H1 (cell line): ENCODE measurements at places on chromosomes 1 and 21.
A peak's percentile ranks its signal among the peaks of the same experiment; 100 is the strongest.

DNA sequence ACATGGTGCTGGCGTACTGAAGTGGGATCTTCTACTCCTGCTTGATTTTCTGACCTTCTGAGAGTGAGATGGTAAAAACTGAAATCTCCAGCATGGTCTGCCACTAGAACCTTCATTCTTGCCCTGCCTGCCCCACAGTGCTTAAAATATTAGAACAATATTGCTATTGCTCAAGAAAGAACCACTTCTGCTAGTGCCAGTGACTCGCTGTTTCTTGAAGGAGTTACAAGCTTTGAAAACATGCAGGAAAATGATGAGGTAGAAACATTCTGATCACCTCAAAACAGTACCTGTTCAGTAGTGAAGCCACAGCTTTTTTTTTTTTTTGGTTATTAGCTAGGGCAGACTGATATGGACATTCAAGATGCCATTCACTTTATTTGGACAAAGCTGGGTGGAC, 95.3 kb downstream of the BACH1 start:
- DNase-seq, result no peak

DNA sequence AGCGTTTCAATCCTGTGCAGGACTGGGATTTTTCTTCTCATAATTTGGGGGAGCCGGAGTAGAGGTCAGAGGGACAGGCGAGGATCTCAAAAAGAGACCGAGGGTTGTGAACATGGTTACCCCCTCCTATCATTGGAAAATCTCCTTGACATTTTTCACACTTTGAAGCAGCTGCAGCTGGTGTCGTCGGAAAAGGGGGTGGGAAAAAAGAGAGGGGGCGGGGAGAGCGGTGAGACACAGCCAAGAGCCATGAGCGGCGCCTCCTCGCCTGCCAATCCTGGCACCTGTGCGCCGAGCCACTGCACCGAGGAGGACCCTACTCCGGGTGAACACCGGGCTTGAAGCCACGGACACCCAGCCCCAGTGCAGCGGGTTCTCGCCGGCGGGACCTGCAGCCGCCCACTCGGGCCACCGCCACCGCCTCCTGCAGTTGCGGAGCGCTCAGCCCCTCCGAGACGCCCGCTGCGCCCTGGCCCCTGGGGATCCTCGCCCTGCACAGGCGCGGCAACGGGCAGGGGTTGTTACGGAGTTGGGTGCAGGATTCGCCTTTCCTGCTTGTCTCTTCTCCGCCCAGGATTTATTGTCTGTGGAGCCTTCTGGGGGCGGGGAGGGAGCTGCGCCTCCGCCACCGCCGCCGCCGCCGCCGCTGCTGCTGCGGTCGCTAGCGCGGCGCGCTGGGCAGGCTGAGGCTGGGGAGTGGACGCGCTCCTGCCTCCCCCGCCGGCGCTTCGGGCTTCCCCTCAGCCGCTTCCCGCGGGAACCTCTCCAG, at the start of gene LRRC7:
Gene LRRC7 (plus strand): TSS at position 271 of the 769 bp plus-strand sequence. CDS start 718 bp downstream, outside the sequence.
- peak; percentile 72 for DNase-seq

DNA sequence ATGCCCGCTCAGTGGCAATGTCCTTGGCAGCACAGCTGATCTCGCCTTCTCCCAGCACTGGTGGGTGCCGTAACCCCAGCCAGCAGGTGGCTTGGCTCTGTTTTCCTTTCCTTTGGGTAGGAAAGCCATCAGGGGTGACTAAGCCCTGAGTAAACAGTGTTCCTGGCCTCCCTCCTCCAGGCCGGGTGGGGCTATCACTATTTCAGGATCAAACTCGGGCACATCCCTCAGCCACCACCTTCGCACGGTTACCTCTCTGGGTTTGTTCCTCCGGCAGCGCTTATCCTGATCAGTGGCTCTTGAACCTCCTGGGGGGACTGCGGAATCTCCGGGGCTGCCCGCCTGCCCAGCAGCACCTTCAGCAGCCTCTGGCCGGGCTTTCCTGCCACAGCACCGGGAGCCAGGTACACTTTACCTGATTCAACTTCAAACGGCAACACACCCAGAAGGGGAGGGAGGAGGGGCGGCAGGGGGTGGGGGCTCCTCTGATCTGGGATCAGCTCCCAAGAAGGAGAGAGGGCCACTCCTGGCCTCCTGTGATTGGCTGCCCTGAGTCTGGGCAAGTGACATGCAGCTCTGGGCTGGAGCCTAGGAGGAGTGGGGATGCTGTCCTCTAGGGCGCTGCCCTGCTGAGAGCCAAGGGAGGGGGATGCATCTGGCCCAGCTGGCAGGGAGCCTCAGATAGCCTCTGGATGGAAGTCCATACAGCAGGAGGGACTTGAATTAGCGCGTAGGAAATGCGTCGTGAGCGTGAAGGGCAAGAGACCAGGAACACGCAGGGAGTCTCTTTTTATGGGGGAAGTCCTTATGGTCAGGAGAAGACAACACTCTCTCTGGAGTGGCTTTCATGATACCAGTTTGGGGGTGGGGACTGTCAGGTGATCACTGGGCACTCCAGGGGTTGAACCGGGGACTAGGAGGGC, at the start of gene ASCL5:
Gene ASCL5 (minus strand): TSS at position 353 of the 923 bp plus-strand sequence. CDS start 11,812 bp downstream, outside the sequence.
- DNase-seq, result peak; percentile 67

GRCh38 chr21:44760376-44760775, 41.2 kb downstream of the UBE2G2 start:
- DNase-seq, result no peak

- DNase-seq, result peak; percentile 3
Observed at GRCh38 chr1:35470977-35471613, 86.1 kb downstream of the KIAA0319L start.

GRCh38 chr1:29223521-29223920, 7.2 kb downstream of the MECR start:
- no peak for DNase-seq

- DNase-seq, result no peak
Observed at GRCh38 chr1:220894025-220894923, 15.0 kb downstream of the HLX start.

DNA sequence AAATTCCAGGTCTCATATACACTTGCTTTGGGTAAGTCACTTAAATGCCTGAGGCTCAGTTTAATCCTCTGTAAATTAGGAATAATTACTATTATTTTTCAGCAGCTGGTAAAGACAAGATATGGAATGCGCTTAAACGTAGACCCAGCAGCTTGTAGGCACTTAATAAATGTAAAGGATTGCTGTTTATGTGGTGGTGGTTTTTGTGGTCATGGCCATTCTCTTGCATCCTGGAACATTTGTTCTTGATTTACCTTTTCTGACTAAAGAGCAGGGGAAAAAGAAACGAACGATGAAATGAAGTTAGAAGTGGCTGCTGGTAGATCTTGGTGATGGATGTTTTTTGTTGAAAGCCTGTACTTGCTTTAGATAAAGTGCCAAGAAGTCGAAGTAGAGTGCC, 195.0 kb upstream of the FOXD3 start:
- no peak for DNase-seq

DNA sequence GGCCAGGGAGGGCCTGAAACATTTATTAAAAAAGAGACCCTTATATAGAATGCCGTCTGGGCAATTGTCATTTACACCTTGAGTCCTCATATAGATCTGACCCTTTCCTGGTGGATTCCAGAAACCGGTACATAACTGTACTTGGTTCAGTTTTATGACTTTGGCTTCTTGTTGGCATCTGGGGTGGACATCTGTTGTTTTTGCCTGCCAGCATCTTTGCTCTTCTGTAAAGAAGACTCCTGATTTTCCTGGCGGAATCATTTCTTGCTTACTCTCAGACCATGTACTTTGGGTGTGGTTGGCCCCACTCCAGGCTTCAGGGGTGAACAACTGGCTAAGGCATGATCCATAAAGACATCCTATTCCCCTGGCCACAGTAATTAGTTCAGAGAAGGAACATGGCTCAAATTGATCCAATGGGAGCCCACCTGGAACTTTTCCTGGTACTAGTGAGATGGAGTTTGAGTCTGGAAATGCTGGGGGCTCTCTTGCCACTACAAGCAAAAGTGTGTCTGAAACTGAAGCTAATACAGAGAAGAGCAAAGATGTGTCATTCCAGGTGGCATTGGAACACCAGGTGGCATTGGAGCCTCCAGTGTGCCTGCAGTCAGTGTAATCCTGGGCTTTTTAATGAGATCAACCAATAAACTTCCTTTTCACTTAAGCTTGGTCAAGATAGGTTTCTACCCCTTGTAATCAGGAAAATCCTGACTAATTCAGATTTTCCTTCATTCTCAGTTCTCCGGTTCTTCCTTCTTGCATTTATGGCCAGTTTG, 332.5 kb upstream of the CAMK1G start:
- DNase-seq, result no peak

GRCh38 chr1:17509363-17509762, 30.1 kb upstream of the ARHGEF10L start:
- DNase-seq, result no peak

DNA sequence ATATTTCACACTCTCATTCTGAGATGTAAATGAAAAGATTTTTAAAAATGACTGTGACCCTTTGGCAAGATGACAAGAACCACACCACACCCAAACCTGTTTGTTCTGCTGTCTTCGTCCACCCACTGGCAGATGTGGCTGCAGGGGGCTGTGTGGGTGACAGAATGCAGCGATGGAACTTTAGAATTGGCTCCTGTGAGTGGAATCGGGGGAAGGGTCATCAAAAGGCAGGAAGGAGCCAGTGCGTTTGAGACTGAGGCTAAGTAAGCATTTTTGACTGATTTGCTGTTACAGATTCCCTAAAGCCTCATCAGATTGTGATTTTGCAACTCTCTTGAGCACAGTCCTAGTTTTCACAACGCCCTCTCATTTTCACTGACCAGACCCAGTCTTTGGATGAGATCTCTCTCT, 111.2 kb upstream of the ADGRL2 start:
- DNase-seq, result no peak

DNA sequence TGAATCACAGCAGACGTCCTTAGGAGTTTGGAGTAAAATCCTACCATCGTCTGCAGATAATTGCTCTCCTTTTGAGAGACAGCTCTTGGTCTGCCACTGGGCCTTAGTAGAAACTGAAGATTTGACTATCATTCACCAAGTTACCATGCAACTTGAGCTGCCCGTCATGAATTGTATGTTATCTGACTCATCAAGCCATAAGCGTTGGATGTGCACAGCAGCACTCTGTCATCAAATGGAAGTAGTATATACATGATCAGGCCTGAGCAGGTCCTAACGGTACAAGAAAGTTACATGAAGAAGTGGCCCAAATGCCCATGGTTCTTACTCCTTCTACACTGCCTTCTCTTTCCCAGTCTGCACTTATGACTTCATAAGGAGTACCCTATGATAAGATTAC, 317.8 kb downstream of the GPATCH2 start:
- no peak for DNase-seq

- no peak for DNase-seq
Observed at GRCh38 chr21:45383615-45384201, 21.3 kb upstream of the COL18A1 start.

- DNase-seq, result no peak
Observed at GRCh38 chr1:38361566-38361965, 315.0 kb upstream of the POU3F1 start.

- no peak for DNase-seq
Observed at GRCh38 chr1:121516234-121516967, 331.6 kb downstream of the SRGAP2C start.

- DNase-seq, result no peak
Observed at GRCh38 chr1:160058087-160058486, 11.9 kb downstream of the KCNJ10 start.

GRCh38 chr1:176843352-176844297, 320.9 kb downstream of the ASTN1 start:
- DNase-seq, result no peak

GRCh38 chr1:8063298-8064036, 37.4 kb upstream of the ERRFI1 start:
- no peak for DNase-seq

- DNase-seq, result no peak
Observed at GRCh38 chr1:228415221-228415620, 1.4 kb downstream of the TRIM17 start.

- DNase-seq, result no peak
Observed at GRCh38 chr1:206788487-206789050, 16.3 kb upstream of the IL10 start.

GRCh38 chr1:198883184-198883583, 244.3 kb downstream of the PTPRC start:
- no peak for DNase-seq

GRCh38 chr1:113128116-113128515, 55.1 kb downstream of the LRIG2 start:
- DNase-seq, result no peak

DNA sequence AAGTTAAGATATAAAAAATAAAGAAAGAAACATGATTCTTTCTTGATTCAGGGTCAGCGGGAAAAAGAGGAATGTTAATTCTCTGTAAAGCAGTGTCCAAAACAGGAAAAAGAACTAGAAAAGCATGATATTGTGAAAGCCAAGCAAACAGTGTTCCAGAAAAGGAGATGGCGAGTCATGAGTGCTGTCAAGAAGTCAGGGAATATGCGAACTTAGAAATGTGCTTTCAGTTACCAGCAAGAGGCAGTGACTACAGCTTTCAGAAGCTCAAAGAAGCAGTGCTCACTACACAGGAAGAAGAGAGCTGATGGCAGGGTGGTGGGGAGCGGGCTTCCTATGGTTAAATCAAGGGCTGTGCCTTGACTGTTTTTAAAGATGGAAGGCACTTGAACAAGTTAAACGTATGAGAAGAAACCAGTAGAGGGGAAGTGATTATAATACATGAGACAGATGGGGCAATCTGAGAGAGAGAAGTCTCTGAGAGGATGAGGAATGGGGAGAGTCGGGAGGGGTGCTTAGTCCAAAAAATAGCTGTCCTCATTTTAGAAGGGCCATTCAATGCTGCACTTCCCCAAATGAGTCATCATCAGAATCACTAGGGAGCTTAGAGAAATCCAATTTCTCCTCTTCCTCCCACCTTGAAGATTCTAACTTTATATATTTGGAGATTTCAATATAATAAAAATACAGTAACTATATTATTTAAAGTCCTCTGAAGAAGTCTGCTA, 90.4 kb downstream of the KCNK1 start:
- no peak for DNase-seq

- DNase-seq, result no peak
Observed at GRCh38 chr1:34787461-34788420, 5.1 kb upstream of the GJA4 start.

- no peak for DNase-seq
Observed at GRCh38 chr1:230401763-230402294, 24.3 kb downstream of the PGBD5 start.
